Suppressor macrophage treated with lipopolysaccharide for 1 hour (primary cell): ENCODE measurements at places on chromosomes 5 and 9.

GRCh38 chr9:129441852-129442251 is 179.0 kb downstream of the C9orf50 start:
- no peak for DNase-seq

DNA sequence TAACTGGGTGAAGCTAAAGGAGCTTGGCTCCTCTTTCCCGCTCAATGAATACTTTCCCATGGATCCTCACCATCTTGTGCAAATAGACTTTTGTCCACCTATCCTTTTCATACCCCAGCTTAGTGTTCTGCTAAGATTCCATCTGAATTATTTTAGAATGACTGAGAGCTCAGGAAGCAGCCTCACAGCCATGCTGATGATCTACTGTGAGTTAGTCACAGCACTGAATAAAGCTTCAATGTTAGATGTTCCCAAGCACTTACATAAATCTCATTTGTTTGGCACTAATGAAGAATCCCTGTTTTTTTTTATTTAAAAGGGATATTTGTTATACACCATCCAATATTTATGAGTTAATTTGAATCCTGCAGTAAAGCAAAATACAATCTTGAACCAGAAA is 317.6 kb upstream of the TRPC7 start:
- DNase-seq: no peak

- no peak for DNase-seq
Measured at GRCh38 chr9:20405616-20406015, 216.7 kb downstream of the MLLT3 start.

DNA sequence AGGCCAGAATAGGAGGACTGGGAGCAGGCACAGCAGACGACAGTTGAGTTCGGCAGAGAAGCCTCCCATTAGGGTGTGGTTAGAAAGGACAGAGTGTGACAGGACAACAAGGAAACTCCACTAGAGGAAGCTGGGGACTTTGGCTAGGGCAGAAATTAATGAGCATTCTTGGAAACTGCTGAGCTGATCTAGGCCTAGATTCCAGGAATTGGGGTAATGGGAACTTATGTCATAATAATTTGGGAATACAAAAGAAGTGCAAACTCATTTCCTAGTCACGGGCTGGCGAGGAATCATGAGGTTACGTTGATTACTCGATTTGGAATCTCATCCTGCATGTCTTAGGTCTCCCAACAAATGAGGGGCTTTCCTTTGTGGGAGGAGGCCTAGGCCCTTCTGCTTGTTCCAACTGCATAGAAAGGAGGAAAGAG is 144.6 kb upstream of the RPS23 start:
- DNase-seq: peak; percentile 47

GRCh38 chr5:93300309-93300923 is 280.6 kb downstream of the NR2F1-AS1 start:
- DNase-seq: no peak

- DNase-seq: no peak
Measured at GRCh38 chr5:97355775-97356174, 172.7 kb upstream of the RIOK2 start.

DNA sequence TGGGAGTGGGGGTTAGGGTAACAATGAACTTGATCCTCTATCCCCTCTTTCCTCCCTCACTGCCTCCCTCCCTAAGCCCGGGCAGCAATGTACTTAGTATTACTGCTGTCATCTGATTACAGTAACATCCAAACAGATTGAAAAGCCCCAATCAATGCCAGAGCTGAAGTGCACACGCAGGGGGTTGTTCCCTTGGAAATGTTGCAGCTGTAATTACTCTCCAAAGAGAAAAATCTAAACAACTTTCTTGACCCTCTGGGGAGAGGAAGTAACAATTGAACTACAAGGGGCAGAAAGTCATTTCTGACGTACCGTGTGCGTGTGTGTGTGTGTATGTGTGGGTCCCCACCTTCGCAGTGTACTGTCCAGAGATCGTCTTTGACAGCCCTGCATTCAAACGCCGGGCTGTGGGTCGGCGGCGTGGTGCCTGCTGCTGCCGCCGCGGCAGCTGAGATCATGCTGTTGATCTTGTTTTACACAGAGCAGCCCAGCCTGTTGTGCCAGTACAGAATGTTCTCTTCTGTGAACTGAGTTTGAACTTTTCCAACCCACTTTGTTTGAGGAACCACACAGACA is 66.0 kb upstream of the KLF9 start:
- DNase-seq: no peak

GRCh38 chr5:109100971-109101370 is 308.8 kb downstream of the PJA2 start:
- no peak for DNase-seq

DNA sequence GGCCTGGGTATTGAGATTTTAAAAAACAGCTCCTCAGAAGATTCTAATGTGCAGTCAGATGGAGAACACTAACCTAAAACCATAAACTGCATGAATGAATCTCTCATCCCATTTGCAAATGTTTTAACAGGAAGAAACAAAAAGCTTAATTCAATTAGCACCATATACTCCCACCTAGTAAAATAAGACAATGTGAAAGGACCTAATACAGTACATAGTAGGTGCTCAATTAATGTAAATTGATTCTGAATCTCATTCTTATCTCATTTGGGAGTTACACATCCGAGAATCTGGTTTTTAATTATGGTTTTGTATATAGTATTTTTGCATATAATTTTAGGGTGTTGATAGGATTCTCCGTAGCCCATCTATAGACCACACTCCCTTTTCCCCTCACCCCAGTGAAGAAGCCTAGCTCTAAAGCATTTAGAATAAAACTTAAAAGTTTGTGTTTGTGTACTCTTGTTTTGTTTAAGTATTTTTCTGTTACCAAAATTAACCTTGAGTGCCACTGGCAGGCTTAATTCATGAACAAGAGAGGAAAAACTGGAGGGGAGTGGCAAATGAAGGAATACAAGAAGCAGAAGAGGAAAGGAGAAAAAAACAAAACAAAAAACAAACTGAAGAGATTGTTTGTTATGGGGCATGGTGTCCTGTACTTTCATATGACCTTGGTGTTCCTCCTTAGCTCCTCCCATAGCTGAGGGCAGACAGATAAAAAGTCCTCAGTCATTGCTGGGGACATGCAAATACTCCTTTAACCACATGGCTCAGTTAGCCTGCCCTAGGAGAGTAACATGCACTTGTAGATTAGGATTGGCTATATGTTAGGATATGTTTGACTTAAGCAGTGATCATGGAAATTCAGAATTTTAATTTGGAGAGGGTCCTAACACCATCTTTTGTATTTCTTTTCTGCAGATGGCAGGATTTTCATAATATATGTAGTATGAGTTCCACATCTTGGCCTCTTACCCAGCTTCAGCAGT is 1.2 kb downstream of the RNF14 start:
- peak; percentile 67 for DNase-seq

- no peak for DNase-seq
Measured at GRCh38 chr9:130336885-130337284, 71.3 kb downstream of the HMCN2 start.

- peak; percentile 35 for DNase-seq
Measured at GRCh38 chr9:37215830-37216229, 95.5 kb downstream of the ZCCHC7 start.

- DNase-seq: no peak
Measured at GRCh38 chr5:127418974-127419682, 98.3 kb upstream of the PRRC1 start.

DNA sequence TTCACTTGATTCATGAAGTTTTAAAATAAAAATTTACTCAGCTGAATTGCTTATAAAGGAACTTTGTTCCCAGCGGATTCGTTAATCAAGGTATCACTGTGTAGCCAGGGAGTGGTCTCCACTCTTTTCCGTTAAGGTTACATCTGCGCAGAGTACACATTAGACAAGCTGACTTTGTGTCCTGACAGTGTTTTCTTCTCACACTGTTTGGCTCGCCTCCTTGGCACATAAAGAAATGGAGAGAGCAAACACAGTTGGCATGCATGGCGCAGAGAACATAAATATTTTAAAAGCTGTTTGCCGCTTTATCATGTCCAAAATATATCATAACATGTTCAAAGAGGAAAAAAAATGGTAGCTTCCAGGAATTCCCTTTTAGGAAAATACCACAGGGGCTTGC is 153.2 kb downstream of the EDIL3 start:
- DNase-seq: no peak

DNA sequence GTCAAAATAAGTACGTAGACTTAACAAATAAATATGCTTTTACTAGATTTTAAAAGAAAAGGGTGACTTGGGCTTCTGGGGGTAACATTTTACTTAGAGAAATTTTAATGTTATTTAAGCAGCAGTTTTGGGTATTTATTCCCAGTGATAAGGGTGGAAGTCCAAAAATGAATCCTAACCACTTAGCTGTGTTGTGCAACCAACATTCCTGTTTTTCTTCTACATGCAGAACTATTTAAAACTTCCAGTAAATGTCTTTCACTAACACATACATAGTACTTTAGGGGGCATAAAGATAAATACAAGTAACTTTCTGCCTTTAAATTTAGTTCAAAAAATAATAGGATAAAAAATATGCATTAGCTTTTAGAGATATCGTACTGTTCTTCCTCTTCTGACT is 436.7 kb downstream of the CTNND2 start:
- DNase-seq: no peak

- peak; percentile 81 for DNase-seq
Measured at GRCh38 chr9:125374443-125375309, 113.0 kb downstream of the GAPVD1 start.

DNA sequence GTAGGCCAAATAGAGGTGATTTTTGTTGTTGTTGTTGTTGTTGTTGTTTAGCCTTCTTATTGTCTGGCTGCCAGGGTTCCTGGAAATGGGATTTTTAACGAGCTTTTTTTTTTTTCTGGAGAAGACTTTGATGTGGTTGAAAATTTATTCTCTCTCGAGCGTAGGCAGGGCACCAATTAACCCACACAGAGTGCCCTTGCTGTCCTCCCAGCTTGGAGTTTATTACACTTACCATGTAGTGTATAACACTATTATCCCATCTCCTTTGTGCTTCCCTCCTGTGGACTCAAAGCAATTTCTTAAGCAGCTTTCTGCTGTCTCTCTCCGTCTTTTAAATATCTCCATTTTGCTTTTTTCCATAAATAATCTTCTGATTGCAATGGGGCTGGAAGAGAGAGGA is 57.4 kb downstream of the OR2K2 start:
- DNase-seq: no peak

DNA sequence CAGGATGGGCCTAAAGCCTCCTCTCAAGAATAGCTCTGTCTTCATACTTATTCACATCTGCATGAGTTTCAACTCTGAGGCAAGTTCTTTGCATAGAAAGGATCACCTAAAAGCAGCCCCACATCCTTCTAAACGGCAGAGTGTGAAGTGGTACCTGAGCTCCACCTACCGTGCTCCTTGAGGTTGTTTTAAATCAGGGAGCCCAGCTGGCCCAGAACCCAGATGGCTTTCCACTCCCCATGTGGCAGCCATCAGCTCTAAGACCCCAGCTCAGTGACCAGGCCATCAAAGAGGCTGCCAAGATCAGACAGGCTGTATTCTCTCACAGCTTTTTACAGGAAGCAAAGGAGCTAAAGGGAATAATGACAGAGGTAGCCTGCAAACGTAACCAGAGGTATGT is 299.3 kb downstream of the RASEF start:
- no peak for DNase-seq

DNA sequence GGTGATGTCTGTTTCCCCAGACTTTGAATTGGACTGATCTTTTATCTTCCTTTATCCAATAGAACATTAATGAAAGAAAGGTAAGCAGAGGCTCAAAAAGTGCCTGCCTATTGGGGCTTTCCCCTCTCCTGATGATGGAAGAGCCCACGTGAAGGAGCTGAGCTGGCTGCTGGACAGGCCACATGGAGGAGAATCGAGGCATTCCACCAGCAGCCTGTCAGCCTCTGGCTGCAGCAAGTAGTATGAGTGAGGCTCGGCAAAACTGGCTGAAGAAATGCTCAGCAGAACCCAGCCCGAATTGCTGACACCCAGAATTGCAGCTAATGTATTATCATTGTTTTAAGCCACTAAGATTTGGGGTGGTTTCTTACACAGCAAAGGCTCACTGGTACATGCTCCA is 66.5 kb upstream of the STC2 start:
- DNase-seq: no peak

GRCh38 chr9:125630436-125630835 is 76.6 kb downstream of the MAPKAP1 start:
- DNase-seq: no peak

DNA sequence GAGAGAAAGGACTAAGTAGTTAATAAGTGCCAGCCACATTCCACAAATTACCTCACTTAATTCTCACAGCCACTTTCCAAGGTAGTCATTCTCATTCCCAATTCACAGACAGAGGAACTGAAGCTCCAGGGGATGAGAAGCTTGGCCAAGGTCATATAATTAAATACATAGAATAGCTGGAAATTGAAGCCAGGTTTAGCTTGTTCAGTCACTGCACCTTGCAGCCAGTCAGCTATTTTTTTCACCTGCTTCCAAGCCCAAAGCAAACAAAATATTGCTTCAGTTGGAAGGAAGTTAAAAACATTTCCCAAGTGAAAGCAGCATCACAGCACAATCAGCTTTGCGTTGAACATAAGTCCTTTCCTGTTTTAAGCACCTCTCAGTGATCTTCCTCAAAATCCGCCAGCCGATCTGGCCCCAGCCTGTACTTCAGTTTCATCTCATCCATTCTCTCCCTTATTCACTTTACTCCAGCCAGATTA is 4.8 kb downstream of the ALDH1A1 start:
- DNase-seq: no peak
